ENCODE measurements at places on chromosomes 5 and 9.

DNA sequence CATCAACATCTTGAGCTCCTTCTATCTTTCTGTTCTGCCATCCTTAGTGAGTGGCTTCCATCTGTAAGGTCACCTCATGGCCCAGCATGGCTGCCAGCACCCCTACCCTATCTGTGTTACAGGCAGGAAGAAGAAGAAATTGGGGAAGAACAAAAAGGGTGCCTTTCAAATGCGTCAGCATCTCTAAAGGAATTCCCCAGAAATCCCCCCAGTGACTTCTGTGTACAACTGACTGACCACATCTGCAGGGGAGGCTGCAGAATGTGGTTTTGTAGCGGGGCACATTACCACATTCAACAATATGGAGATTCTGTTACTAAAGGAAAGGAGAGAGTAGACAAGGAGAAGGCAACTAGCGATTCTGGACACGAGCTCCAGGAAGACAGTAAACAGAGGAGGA lies 40.1 kb downstream of the ALG2 start:
- DNase-seq, result no peak
- no peak overlapping the region for H3K4me3 ChIP-seq
- H3K27ac ChIP-seq, result no peak overlapping the region
- no peaks in the 10 kb centered on the region for H3K36me3 ChIP-seq

GRCh38 chr5:59792983-59793585 lies 100.4 kb downstream of the PDE4D start:
- peak overlapping the region; percentile 1 for H3K4me3 ChIP-seq
- H3K4me1 ChIP-seq, result peaks cover 61% of the 10 kb centered on the region
- no peaks in the 10 kb centered on the region for H3K36me3 ChIP-seq
- peak overlapping the region; percentile 91 for H3K27ac ChIP-seq
- peak; percentile 86 for DNase-seq

GRCh38 chr5:119302916-119303897 lies 52.6 kb upstream of the TNFAIP8 start:
- peaks cover 56% of the 10 kb centered on the region for H3K4me1 ChIP-seq
- no peaks in the 10 kb centered on the region for H3K27me3 ChIP-seq
- H3K4me3 ChIP-seq, result no peak overlapping the region
- H3K36me3 ChIP-seq, result peaks cover under 1% of the 10 kb centered on the region

DNA sequence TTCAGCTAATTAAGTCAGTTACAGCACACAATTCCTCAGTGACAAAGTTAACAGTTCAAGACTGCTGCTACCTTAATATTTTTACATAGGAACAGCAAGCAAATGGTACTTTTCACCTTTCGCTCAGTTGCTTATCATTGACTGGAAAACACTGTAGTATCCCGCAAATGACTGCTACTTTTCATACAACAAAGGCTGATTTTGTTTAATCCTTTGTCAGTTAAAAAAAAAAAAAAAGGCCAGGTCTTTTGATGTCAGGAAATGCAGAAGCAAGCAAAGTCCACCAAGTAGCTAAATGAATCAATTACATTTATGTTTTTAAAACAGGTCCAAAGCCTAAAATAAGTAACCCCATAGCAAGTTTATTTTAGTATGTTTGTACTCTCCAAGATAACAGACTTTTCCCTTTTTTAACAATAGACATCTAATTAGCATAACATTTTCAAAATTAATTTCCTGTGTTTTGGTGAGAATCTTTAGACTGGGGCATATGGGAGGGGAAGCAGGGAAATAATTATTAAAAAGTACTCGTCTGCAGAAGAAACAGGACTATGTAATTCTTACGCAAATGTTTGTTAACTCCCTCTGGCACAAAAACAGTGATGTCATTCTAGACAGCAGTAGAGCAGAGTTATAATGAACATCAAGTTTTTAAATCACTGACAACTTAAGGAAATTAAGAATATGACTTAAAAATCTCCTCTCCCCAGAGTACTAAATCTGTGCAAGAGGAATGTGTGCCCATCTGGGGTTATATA lies 9.6 kb downstream of the PFDN1 start:
- peak overlapping the region; percentile 32 for H3K27ac ChIP-seq
- DNase-seq, result no peak
- no peaks in the 10 kb centered on the region for H3K27me3 ChIP-seq
- peaks cover 65% of the 10 kb centered on the region for H3K4me1 ChIP-seq
- no peak overlapping the region for H3K4me3 ChIP-seq

DNA sequence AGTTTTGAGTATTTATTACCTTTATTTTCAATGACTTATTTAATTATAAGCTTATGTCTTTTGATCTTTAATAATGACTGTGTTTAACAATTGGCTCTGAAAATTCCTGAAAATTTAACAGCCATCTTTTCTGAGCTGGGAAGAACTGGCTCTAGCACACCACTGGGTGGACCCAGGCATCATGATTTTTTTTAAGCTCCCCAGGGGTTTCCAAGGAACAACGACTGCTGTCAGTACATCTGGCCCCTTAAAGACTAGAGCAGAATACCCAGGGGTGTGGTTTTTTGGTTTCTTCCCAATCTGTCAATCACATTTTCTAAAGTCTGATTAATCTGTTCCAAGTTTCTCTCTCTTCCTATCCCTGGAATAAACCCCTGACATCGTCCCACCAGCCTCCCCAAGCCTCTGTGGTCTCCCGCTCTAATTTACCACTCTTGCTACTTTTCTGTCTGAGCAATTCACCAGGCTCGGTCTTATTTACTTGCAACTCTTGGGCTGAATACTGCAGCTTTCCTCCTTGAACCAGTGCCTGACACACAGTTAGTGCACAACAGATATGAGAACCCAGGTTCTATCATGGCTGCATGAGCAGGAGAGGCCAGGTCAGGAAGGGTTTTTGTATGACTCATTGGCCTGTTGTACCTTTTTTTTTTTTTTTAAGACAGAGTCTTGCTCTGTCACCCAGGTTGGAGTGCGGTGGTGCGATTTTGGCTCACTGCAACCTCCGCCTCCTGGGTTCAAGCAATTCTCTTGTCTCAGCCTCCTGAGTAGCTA lies 321.9 kb downstream of the ZSWIM6 start:
- no peaks in the 10 kb centered on the region for H3K27me3 ChIP-seq
- no peaks in the 10 kb centered on the region for H3K36me3 ChIP-seq
- no peak overlapping the region for H3K27ac ChIP-seq
- DNase-seq, result no peak
- peaks cover 8% of the 10 kb centered on the region for H3K4me1 ChIP-seq

- H3K36me3 ChIP-seq, result peaks cover 4% of the 10 kb centered on the region
- H3K4me3 ChIP-seq, result peak overlapping the region; percentile 83
- H3K27ac ChIP-seq, result peak overlapping the region; percentile 94
- H3K27me3 ChIP-seq, result no peaks in the 10 kb centered on the region
- H3K4me1 ChIP-seq, result peaks cover 51% of the 10 kb centered on the region
Measured at GRCh38 chr9:124257070-124257843, 492 bp upstream of the NEK6 start.

- H3K36me3 ChIP-seq, result no peaks in the 10 kb centered on the region
- H3K4me3 ChIP-seq, result no peak overlapping the region
- H3K27ac ChIP-seq, result no peak overlapping the region
- no peaks in the 10 kb centered on the region for H3K4me1 ChIP-seq
- no peak for DNase-seq
Measured at GRCh38 chr5:121725450-121725849, 126.2 kb upstream of the FTMT start.

GRCh38 chr9:30329431-30329830 lies 2055.0 kb upstream of the ACO1 start:
- H3K4me1 ChIP-seq, result no peaks in the 10 kb centered on the region
- no peak overlapping the region for H3K4me3 ChIP-seq
- no peak overlapping the region for H3K27ac ChIP-seq
- H3K27me3 ChIP-seq, result no peaks in the 10 kb centered on the region
- no peak for DNase-seq

DNA sequence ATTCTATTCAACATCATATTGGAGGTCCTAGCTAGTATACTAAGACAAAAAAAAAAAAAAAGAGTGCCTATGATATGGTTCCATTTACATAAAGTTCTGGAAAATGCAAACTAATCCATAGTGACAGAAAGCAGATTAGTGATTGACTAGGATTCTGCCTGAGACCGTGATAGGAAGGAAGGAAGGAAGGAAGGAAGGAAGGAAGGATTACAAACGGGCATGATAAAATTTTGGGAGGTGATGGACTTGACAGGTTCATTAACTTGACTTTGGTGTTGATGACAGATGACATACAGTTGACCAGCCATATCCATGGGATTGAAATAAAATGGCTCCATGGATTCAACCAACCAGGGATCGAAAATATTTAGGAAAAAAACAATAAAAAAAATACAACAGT lies 79.1 kb upstream of the MAN2A1 start:
- H3K4me1 ChIP-seq, result peaks cover 2% of the 10 kb centered on the region
- DNase-seq, result no peak
- H3K27ac ChIP-seq, result no peak overlapping the region
- no peaks in the 10 kb centered on the region for H3K36me3 ChIP-seq

DNA sequence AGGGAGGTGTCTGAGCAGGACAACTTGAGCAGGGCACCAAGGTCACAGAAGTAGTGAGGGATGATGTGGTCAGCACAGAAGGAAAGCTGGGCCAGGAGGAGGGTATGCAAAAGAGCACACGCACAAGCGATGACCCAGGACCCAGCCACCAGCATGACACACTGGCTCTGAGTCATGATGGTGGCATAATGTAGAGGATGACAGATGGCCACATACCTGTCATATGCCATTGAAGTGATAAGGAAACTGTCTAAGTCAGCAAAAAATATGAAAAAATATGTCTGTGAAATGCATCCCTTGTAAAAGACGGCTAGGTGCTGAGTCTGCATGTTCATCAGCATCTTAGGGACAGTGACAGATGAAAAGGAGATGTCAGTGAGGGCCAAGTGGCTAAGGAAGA lies 380 bp downstream of the OR1J1 start:
- no peak for DNase-seq
- no peaks in the 10 kb centered on the region for H3K36me3 ChIP-seq
- peaks cover 78% of the 10 kb centered on the region for H3K27me3 ChIP-seq
- no peak overlapping the region for H3K27ac ChIP-seq

DNA sequence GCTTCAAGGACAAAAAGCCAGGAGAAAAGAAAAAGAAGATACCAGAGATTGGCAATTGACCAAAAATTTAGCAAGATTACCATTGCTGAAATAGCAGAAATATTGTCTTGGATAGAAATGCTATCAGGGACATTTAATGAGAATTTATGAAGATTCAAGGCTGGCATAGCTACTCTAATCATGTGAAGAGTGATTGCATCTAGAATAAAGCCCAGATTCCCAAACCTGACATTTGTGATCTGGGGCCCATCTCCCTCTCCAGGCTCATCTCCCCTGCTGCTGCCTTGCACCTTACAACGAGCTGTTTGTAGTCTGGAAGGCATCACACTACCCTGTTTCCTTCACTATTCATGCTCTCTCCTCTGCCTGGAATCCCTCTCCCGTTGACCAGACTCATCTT lies 114.5 kb downstream of the C9orf152 start:
- no peaks in the 10 kb centered on the region for H3K27me3 ChIP-seq
- no peak for DNase-seq
- H3K4me3 ChIP-seq, result no peak overlapping the region
- H3K4me1 ChIP-seq, result peaks cover 48% of the 10 kb centered on the region
- no peaks in the 10 kb centered on the region for H3K36me3 ChIP-seq
- H3K27ac ChIP-seq, result no peak overlapping the region

DNA sequence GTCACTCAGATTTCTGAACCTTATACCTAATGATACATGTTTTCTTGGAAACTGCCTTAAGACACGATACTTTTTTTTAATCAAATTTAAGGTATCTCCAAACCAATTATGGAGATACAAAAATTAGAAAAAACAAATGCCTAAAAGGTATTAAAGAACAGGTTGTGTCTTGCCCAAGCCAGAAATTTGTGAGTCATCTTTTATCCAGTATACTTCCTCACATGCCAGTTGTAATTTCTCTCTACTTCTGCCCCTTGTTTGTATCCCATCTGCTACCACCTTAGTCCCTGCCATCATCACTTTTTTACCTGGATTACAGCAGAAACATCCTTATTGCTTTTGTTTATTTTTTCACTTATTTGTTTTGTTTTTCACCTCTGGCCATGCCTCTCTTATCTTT lies 571.2 kb upstream of the DAB2 start:
- H3K4me3 ChIP-seq, result no peak overlapping the region
- H3K36me3 ChIP-seq, result peaks cover 5% of the 10 kb centered on the region
- DNase-seq, result no peak
- H3K27ac ChIP-seq, result no peak overlapping the region
- peaks cover 49% of the 10 kb centered on the region for H3K27me3 ChIP-seq
- H3K4me1 ChIP-seq, result peaks cover 13% of the 10 kb centered on the region

DNA sequence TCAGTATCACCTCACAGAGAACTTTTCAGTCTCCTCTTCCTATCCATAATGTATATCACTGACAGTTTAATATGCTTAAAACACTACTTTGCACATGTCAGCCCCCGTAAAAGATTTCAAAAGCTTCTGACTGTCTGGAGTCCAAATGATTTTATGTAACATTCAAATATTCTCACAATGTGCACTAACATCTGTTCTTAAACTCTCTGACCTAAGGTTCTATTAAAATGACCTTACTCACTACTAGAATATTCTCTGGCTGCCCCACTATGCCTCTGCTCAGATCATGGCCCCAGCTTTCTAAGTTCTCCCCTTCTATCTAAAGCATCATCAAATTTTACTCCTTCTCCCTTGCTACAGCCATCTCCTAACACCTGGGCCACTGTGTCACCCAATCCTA lies 52.5 kb downstream of the AP3B1 start:
- H3K36me3 ChIP-seq, result peaks cover 15% of the 10 kb centered on the region
- no peak overlapping the region for H3K4me3 ChIP-seq
- peaks cover 6% of the 10 kb centered on the region for H3K4me1 ChIP-seq
- no peaks in the 10 kb centered on the region for H3K27me3 ChIP-seq
- no peak for DNase-seq
- H3K27ac ChIP-seq, result no peak overlapping the region

DNA sequence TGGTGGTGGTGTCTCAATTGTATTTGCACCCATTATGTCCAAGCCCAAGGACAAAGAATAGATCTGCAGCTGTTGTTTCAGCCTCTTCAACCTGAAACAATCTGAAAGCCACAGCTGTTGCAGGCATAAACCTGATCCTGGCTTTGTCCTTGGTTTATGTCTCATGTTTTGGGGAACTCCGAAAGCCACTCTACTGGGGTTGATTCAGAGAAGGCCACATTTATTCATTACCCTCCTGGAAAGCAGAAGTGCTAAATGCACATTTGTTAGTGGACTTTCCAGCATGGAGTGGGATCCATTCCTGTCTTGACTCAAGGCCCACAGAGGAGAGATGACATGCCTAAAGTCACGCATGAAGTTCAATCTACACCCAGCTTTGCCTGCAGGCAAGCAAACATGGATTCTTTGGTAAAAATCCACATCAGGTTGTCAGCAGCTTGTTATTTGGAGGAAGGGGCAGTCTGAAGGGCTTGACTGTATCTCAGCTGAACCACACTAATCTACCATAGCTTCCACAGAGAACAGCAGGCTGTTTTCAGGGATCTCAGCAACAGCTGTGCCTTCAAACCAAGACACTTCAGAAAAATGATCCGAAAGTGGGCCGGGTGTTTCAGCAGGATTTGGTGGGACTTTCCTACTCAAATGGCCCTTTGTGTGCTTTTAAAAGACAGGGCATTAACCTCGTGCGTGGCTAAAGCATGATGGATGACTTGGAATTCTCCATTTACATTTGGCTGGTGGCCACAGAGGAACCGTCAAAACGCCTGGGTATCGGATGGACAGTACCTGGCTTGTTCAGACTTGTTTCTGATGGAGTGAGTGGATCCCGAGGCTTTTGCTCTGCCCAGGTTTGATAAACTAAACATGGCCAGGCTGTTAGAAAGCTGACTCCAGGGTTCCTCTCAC lies 36.2 kb upstream of the ADAM19 start:
- H3K4me3 ChIP-seq, result no peak overlapping the region
- no peak overlapping the region for H3K27ac ChIP-seq
- DNase-seq, result no peak
- no peaks in the 10 kb centered on the region for H3K36me3 ChIP-seq

GRCh38 chr9:114476891-114477469 lies 28.3 kb downstream of the WHRN start:
- H3K27ac ChIP-seq, result no peak overlapping the region
- H3K36me3 ChIP-seq, result peaks cover 13% of the 10 kb centered on the region
- H3K4me3 ChIP-seq, result no peak overlapping the region
- no peak for DNase-seq
- H3K27me3 ChIP-seq, result no peaks in the 10 kb centered on the region

Measured in osteocyte (in vitro differentiated cells).